ENCODE measurements at places on chromosomes 3 and 15.
A peak's percentile ranks its signal among the peaks of the same experiment; 100 is the strongest.

DNA sequence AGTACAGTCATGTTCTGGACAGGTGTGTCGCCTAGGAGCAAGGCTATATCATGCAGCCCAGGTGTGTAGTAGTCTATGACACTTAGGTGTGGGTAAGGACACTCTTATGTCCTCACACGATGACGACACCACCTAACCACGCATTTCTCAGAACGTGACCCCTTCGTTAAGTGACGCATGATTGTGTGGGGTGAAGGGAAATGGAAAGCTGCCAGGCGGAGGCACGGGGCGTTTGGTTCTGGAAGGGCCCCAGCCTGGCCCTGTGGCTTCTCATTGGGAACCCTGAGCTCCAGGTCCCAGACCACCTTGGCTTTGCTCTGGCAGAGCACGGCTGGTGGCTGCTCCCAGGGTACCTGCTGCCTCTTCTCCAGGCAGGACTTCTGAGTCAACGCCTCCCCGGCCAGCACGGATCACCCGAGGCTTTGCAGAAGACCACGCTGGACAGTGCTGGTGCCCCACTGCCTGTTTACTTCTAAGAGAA is 39.3 kb downstream of the FBLN2 start:
- DNase-seq, result no peak

- DNase-seq, result no peak
Measured at GRCh38 chr15:72047020-72047419, 70.9 kb downstream of the MYO9A start.

DNA sequence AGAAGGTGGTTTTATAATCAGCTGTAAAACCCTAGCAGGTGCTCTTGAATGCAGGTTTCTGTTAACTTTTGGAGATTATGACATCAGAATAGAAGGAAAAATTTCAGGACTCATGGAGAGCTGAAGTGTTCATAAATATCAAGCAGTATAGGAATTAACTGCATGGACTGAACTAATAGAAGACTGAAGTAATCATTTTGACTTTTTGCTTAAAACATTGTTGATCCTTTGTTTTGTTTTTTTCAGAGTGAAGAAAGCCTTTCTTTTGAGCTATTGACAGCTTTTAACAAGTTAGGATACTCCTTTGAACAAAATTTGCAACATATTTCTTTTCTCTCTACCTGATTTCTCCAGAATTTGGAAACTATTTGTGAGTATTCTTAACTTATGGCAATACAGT is 70.6 kb upstream of the DAZL start:
- DNase-seq, result no peak

- peak; percentile 53 for DNase-seq
Measured at GRCh38 chr15:99703603-99704443, 29.4 kb downstream of the LYSMD4 start.

DNA sequence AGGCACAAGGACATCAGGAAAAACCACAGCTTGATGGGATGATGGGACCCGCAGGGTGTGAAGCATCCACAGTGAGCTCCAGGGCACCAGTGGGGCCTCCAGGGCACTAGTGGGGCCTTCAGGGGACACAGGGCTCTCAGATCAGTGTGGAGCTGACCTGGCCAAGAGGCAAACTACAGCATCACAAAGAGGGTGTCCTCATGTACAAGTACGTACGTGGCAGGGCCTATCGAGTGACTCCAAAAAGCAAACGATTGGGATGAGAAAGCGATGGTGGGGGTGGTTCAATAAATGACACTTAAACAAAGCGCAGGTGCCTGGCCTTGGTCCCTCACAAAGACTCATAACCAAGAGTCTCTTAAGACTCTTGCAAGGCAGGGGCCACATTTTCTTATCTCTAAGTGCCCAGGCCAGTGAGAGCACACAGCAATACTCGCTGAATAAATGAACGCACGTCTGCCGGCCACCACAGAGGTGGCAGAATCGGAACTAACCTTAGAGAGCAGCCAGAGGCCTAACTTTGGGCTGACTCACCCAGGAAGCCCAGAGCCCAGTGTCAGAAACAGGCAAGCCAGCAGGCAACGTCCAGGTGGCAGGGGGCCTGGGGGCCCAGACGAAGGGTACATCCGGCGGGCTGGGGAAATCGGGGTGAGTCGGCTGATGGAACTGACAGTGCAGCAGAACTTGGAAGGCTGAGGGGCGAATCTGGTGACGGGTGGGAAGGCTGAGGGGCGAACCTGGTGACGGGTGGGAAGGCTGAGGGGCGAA is 8.7 kb downstream of the PCSK6 start:
- DNase-seq, result no peak

DNA sequence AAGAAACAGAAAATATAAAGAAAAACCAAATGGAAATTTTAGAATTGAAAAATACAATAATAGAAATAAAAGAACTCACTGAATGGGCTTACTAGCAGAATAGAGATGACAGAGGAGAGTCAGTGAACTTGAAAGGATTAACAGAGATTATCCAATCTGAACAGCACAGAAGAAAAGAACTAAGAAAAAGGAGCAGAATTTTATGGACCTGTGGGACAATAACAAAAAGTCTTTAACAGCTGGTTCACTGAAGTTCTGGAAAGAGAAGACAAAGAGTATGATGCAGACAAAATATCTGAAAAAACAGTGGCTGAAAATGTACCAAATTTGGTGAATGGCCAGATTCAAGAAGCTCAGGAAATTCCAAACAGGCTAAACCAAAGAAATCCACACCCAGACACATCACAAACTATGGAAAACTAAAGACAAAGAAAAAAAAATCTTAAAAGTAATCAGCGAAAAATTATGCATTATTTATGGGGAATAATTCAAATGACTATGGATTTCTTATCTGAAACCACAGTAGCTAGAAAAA is 9.7 kb upstream of the GNB5 start:
- DNase-seq, result no peak

DNA sequence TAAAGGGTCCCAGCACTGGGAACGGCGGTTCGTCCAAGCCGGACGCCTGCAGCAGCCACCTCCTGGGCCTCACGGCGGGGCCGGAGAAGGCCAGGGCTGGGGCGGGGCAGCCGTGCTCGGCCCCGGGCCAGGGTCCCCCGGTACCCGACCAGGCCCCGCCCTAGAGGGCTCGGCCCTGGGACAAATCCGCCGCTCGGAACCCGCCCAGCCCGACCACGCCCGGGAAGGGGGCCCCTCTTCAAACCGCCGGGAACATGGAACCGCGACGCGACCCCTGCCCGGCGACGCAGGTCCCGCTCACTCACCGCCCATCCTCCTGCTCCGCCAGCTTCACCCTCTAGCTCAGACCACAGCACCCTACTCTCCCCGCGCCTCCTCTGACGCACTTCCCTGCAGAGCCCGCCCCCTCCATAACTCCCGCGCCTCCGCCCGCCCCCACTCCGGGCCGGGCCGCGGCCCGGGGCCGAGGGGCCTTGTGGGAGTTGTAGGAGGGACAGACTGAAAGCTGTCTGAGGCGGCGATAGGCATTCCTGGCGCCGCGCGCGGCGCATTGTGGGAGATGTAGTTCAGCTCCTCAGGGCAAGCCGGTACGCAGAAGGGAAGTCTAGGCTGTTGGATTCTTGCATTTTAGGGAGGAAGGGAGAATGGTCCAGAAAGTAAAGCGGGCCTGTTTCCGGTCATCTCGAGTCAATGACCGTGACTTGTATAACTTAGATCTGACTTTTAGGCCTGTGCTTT is at the start of gene CLDND1:
TSS of gene CLDND1 (minus strand) at position 359 of the 738 bp plus-strand sequence. CDS start 1,478 bp downstream, outside the sequence.
- peak; percentile 96 for DNase-seq

- no peak for DNase-seq
Measured at GRCh38 chr3:42769477-42770131, 3.4 kb downstream of the CCDC13 start.

DNA sequence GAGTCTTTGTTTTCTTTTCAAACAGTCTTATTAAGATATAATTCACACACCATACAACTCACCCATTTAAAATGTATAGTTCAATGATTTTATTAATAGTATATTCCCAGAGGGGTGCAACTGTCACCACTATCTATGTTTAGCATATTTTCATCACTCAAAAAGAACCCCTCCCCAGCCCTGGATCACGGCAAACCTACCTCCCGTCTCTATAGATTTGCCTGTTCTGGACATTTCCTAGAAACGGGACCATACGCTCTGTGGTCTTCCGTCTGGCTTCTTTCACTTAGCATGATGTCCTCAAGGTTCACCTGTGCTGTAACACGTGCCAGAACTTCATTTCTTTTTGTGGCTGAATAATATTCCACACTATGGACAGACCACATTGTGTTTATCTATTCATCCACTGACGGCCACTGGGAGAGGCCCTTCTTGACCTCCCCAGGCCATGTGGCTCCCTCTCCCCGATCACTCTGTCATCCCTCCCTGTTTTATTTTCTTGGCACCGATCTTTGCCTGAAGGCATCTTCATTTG is 56.4 kb downstream of the IQSEC1 start:
- DNase-seq, result no peak

- DNase-seq, result no peak
Measured at GRCh38 chr3:69178838-69179739, 56.7 kb upstream of the LMOD3 start.

GRCh38 chr3:156732261-156732660 is 57.9 kb downstream of the TIPARP start:
- DNase-seq, result no peak

DNA sequence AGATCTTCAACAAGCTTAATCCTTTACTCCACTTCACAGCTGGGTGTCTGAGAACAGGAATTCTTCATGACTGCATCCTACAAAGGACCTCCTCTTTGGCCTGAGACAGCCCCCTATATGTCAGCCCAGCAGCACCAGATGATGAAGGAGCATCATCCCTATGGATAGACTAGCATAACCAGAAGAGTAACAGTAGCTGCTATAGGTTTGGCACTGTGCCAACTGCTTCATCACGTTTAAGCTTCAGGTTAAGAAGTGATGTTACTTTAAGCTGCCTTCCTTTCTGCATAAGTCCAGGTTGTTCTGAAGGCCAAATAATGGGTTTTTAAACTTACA is 50.6 kb downstream of the CMSS1 start:
- DNase-seq, result no peak

GRCh38 chr3:128270559-128271492 is 117.5 kb downstream of the EEFSEC start:
- no peak for DNase-seq

DNA sequence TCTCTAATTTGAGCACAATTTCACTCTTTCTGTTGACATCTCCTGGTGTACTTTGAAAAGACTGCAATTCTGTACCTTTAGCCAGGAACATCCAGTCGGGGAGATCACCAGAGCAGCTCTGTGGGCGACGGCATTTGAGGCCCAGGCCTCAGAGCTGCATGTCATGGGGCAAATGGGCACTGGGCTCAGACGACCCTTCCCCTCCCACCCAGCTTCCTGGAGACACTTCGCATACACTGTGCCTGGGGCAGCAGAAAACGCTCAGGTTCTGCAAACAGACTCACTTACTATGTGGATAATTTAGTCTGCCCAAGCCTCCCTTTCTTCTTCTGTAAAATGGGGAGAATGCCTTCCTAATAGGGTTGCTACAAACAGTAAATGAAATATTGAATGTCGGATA is 96.9 kb downstream of the HMG20A start:
- no peak for DNase-seq

GRCh38 chr3:40437889-40438288 is 19.2 kb upstream of the RPL14 start:
- no peak for DNase-seq

DNA sequence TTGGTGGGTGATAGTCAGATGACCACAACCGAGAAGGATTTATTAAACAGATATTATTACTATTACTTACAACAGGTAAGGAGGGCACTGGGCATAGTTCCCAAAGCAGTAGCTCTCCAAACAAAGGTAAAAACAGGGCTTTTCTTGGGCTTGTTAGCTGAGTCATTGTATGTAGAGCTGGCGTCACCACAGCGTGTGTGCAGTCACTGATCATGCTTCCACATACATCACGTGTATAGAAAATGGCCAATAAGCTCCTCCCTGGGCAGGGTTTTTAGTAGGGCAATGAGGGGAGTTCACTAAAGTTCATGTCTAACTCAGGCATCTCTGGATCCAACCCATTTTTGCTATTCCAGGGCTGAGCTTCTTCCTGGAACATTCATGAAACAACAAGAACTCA is 5.8 kb upstream of the SAMMSON start:
- DNase-seq, result no peak

DNA sequence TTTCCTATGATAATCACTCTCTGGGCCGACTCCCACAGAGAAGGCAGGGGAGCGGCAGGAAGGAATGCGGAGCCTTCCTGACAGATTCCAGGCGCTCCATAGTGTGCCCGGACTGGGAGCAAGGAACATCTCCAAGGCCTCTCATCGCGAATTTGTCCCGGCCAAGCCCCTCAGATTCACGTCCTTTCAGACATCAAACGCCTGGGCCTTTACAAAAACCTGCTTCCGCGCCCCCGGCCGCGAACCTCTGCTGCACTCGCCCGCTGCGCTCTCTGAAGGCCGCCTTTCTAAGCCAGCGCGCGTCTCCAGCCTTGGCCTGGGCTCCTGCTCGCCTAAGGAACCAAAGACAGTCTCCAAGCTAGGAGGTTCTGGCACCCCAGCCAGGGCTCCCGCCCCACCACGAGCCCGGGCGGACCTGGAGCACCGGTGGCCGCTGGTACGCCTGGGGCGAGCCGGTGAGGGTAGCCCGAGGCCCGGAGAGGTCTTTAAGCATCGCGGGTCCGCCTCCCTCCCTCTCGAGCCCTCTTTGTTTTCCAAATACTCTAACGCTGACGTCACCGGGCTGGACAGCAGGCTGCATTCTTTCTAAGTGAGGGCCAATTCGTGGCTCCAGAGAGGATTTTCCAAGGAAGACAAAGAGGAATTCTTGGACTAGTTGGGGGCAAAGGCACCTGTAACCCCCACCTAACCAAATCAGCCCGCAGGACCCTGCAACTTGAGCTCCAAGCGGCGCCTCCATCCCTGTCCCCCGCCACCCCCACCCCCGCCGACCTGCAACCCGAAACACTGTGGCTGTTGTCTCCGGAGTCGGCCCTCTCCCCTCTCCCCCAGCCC is 759 bp downstream of the AMOTL2 start:
- no peak for DNase-seq

GRCh38 chr3:13849018-13849417 is 30.9 kb downstream of the WNT7A start:
- no peak for DNase-seq

- DNase-seq, result peak; percentile 44
Measured at GRCh38 chr3:151838574-151839312, 24.8 kb downstream of the AADAC start.

DNA sequence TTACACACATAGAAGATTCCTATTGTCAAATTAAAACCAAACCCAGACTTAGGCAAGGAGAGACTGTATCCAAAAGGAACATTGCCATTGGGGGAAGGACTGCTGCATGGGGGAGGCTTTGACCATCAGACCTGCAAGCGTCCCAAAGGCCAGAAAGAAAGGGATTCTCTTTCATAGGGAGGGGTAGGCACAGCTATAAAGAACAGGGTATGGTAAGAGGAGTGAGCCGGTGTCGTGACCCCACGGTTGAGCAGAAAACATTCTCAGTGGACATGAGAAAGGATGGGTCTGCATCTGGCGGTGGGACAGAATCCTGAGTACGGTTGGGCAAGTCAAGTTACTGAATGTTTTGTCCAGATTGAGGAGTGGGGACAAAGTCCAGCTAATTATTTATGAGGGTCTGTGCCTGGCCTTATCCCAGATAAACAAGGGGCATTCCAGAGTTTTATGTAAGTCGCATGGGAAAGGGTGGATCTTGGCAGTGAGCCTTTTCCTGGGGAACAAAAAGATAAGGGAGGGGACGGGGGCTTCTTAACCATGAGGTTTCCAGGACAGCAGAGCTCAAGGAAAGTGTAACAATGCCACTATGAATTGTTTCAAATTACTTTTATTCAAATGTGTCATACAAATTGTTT is 357.8 kb downstream of the OCA2 start:
- DNase-seq, result no peak
